ENCODE measurements at places on chromosomes 1 and 21.
A peak's percentile ranks its signal among the peaks of the same experiment; 100 is the strongest.

DNA sequence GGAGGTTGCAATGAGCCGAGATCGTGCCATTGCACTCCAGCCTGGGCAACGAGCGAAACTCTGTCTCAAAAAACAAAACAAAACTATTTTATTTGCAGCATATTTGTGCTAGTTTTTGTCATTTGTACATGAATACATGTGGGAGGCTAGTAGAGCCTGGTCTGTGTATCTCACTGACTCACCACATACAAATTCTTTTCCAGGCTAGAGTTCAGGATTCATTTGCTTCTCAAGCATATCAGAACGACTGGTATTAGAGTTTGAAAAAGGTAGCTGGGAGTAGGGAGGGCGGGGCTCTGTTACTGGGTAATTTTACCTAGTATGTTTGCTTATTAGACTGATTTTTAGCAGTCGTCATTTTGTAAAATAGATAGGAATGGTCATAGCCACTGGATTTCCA, 4.5 kb upstream of the TOR3A start:
- no peak for DNase-seq

DNA sequence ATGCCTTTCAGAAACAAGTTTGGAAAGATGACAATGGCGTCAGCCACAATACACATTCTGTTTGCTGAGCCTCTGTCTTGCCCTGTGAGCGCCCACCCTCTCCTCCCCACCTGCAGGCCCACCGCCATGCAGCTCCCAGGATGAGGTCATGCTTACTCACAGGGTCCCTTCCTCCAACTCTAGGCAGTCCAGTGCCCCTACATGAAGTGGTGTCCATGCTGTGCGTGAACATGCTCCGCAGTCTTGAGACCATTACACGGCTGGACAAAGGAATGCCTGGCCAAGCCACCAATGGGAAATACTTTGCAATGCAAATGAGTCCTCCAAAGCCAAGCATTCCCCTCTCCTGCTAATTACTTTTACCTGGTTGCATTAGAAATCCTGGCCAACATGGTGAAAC, 92.2 kb downstream of the CD58 start:
- DNase-seq: no peak

DNA sequence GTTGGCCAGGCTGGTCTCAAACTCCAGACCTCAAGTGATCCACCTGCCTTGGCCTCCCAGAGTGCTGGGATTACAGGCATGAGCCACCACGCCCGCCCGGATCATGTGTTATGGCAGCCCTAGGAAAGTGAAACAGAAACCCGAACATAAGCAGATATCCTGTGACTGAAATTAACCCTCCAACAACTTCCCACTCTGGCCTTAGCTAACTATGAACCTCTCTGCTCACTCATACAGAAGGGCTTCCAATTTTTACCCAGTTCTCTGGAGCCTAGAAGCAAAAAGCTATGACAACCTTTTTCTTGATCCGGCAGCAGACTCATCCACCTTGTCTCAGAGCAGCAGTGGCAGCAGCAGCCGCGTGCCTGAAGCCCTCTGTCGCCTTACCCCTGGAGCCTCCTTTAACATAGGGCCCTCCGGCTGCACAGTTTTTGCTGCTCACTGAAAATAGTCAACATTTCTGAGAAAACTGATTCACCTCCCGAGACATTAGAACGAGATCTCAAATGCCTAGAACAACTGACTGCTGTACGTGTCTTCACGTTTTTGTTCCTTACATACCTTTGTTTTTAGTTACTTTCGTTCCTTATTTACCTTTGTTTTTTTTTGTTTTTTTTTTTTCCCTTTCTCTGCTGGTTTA, 9.3 kb downstream of the CBR1 start:
- DNase-seq: no peak

DNA sequence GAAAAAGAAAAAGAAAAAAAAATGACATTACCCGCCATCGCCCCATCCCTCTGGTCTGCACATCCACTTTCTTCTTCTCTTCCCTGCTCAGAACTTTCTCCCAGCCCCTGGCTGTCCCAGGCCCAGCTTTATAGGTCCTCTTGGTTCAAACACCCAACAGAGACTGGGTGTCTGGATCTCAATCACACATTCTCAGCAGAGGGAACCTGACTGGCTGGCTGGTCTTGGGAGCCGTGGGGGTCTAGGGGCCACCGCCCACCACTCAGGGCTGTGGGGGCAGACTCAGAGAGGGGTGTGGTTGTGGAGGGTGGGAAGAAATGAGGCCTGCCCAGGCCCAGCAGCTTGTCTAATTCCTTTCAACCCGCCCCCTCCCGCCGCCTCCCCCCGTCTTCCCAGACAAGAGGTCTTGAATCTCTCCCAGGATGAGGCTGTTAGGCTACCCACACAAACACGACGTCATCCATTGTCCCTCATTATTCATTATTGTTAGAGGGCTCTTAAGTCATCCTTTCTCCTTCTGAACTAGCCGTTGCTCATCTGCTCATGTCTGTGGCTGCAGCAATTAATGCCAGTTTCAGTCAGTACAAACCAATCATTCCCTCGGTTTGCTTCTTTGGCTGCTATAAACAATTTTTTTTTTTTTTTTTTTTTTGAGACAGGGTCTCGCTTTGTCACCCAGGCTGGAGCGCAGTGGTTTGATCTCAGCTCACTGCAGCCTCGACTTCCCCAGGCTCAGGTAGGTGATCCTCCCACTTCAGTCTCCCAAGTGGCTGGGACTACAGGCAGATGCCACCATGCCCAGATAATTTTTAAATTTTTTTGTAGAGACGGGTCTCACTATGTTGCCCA, 40.6 kb upstream of the CLIC4 start:
- peak; percentile 9 for DNase-seq

- no peak for DNase-seq
Measured at GRCh38 chr1:94332516-94332915, 85.7 kb upstream of the ABCD3 start.

- no peak for DNase-seq
Measured at GRCh38 chr1:17933971-17934370, 173.6 kb upstream of the IGSF21 start.

GRCh38 chr1:212062832-212063438, 27.4 kb downstream of the DTL start:
- DNase-seq: peak; percentile 55

GRCh38 chr21:43210454-43211071, 41.8 kb downstream of the CRYAA start:
- no peak for DNase-seq

GRCh38 chr1:160718210-160718609, 6.6 kb upstream of the CD48 start:
- DNase-seq: no peak

GRCh38 chr1:82225421-82226185, 424.9 kb downstream of the ADGRL2 start:
- DNase-seq: no peak

GRCh38 chr1:9792156-9793042, 31.4 kb downstream of the CLSTN1 start:
- DNase-seq: peak; percentile 90

All from G401 (cell line).